ENCODE measurements at places on chromosomes 6 and 20.

DNA sequence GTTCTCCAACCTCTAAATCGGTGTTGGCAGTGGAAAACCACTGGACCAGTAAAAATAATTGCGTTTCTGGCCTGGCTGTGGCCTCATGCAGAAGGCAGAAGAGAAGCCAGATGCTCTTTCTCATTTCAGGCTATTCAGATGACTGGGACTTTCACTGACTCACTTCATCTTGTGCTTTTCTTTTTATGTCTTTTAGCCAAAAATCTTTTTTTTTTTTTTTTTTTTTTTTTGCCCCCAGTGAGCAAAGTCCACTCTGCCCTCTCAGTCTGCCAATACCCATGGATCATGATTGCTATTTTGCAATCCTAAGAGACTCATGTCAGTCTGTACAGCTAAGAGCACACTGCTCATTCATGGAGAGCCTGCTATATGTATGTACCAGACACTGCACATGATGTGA lies 962.5 kb downstream of the KIF16B start:
- DNase-seq = no peak

- DNase-seq = no peak
Observed at GRCh38 chr20:48669946-48670605, 157.7 kb downstream of the PREX1 start.

DNA sequence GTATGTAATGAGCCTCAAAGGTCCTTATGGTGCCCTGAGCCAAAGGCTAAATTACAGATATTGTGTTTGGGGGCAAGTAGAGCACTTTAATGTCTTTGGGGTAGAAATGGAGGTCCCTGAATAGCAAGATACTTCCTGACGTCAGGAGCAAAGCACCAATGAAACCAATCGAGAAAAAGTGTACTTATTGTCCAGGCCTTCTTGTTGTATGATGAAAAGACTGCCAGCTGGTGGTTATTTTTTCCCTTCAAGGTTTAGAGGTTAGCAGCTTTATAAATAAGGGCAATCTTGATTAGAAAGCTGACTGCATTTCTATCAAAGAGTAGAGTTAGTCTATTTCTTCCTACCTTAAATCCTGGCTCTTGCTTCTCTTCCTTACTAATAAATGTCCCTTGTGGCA lies 76.1 kb upstream of the HSF2 start:
- DNase-seq = no peak

DNA sequence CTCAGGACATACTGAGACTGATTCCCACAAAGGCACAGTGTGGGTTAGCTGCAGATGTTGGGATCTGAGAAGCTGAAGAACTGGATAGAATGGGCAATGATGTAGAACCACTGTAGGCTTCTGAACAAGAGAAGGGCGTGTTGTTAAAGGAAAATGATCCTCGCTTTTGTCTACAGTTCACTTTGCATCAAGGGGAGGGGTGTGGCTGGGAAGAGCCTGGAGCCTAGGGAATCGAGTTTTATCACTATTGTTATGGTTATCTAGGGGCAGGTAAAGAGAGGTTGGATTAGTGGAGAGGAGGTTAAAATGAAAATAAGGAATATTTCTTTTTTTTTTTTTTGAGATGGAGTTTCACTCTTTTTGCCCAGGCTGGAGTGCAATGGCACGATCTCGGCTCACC lies 768.1 kb downstream of the KIF16B start:
- DNase-seq = no peak

DNA sequence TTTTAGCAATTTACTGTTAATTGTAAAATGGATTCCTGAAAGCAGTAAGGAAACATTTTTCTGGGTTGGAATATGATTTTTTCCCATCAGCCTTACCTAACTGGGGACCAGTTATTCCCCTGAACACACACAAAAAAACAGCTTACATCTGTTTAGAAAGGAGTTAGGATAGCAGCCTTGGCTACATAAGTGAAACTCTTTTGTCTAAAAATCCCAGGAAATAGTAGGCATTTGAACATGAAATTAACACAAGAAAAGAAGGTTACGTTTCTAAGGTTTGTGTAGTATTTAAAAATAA lies 696.2 kb upstream of the MARCKS start:
- no peak for DNase-seq

- no peak for DNase-seq
Observed at GRCh38 chr6:44339301-44339700, 3.1 kb upstream of the SPATS1 start.

DNA sequence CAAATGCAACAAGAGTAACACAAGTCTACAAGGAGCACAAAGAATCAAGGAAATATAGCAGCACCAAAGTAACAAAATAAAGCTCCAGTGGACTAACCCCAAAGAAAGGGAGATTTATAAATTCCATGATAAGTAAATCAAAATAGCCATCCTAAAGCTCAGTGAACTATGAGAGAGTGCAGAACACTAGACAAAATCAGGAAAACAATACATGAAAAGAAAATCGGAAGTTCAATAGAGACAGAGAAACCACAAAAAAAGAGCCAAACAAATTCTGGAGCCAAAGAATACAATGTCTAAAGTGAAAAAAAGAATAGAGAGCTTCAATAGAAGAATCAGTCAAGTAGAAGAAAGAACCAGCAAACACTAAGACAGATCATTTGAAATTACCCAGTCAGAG lies 247.3 kb upstream of the TENT5A start:
- DNase-seq = no peak

- no peak for DNase-seq
Observed at GRCh38 chr6:153392156-153392555, 261.1 kb upstream of the RGS17 start.

- no peak for DNase-seq
Observed at GRCh38 chr6:137820425-137820824, 46.6 kb upstream of the TNFAIP3 start.

GRCh38 chr6:7763881-7764280 lies 38.0 kb downstream of the BMP6 start:
- DNase-seq = no peak

- DNase-seq = no peak
Observed at GRCh38 chr6:54525731-54526130, 217.5 kb downstream of the TINAG start.

DNA sequence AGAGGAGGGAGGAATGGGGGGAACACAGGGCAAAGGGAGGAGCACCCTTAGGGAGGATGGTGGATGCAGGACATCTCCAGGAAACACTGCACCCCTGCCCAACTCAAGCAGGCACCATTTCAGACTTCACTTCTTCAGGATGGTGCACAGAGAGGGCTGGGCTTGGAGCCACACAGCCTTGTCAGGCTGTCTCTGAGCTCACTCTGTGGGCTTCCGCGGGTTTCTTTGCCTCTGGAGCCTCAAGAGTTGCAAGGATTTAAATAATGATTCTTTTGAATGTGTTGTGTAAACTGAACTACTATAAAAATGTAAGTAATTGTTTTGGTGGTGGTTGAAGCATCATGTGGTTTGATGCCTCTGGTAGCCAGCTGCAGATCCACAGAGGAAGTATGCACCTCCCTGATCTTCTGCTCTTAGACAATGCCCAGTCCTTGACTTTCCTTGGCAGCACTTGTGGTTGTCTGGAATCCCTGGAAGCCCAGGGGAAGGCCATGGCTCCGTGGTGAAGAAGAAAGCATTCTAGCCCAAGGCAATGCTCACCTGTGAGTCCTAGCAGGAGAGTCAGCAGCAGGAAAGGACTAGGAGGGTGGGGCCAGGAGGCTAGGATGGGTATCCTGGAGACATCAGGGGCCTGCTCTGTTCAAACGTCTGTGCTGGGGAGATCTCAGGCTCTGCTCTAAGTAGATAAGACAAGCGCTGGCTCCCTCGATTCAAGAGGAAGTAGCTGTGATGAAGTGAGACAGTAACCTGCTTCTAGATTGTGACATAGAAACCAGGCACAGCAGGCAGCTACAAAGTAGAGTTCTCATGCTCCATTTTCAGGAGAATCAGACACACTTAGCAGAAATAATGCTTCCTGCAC lies 50.2 kb upstream of the SIRPG start:
- DNase-seq = no peak

DNA sequence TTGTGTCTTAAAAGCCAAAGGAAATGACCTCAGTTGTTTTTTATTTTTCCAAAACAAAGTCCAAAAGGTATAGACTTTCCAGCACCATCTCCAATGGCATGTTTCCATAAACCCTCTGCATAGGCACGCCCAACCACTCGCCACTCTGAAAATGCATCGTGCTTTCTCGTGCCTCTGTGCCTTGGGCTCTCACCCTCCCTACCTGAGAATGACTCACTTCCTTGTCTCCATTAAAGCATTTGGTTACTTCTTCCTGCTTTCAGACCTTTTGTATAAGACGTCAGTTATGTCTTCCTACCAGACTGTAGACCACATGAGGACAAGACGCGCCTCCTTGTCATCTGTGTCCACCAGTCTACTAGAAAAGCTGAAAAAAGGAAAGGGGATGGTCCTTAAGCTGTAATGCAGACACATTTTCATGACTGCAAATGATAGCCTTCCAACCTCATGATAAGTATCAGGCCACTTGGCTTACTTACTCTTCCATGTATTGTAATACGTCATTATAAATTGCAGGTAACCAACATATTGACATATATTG lies 61.2 kb upstream of the CDYL start:
- DNase-seq = no peak

- DNase-seq = no peak
Observed at GRCh38 chr6:119738425-119738824, 388.9 kb upstream of the MAN1A1 start.

GRCh38 chr6:104506429-104506828 lies 353.3 kb downstream of the HACE1 start:
- DNase-seq = no peak

GRCh38 chr6:73565767-73566485 lies 45.1 kb upstream of the EEF1A1 start:
- no peak for DNase-seq

DNA sequence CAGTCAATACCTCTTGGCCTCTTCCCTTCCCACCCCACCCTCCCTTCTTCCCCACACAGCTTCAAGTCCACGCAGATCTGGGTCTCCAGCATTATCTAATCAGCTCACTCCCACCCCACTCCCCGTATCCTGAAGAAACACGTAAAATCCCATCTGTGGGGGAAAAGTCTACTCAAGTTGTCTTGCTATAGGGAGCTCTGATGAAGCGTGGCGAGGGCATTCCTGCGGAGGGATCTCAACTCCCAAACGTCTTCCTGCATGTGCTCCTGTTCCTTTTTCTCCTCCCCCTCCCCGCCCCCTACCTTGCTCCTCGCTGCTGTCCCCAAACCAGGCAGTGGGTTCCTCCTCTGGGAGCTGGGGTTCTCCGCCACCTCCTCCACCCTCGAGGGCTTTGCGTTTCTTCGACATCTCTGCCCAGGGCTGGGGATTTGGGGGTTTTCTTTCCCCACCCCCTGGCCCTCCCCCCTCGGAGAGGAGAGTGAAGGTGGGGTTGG lies 181.8 kb downstream of the TBXT start:
- no peak for DNase-seq

DNA sequence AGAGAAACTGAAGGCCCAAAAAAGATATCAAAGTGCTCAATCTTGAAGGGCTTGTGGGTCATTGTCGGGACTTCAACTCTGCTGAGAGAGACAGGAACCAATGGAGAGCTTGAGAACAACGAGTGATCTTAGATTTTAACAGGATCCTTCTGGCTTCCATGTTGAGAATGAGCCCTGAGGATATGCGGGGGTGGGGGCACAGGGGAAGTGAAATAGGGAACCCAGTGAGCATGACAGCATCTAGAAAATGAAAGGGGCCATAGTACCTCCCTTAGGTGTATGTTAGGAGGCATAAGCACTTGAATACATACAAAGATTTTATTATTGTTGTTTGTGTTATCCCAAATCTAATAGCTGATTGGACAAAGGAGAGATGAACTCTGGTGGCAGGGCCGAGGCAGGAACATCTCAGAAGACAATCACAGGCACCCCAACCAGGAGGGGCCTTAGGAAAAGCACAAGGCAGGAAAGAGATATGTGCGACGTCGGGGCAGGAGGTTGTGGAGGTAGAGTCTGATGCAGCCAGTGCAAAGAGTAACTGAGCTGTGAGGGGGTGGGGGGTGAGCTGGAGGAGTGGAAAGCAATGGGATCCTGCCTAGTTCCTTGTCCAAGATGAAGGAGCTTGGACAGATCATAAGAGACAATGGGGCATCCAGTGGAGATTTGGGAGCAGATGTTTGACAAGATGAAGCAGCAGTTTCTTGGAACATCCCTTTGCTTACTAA lies 10.4 kb downstream of the TGM6 start:
- no peak for DNase-seq

DNA sequence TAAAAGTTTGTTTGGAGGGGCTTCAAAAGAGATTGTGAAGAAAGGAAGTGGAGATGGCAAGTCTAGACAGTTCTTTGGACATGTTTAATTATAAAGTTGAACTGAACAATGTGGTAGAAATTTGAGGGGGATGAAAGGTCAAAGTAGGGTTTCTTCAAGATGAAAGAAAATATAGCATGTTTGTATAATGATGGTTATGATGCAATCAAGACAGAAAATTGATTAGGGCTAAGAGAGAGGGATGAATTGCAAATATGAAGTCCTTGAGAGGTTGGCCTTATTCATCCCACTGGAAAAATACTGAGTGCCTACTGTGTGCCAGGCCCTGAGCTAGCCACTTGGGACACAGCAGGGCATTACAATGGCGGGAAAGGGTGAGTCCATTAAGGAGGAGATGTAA lies 37.6 kb downstream of the NHSL1 start:
- no peak for DNase-seq

DNA sequence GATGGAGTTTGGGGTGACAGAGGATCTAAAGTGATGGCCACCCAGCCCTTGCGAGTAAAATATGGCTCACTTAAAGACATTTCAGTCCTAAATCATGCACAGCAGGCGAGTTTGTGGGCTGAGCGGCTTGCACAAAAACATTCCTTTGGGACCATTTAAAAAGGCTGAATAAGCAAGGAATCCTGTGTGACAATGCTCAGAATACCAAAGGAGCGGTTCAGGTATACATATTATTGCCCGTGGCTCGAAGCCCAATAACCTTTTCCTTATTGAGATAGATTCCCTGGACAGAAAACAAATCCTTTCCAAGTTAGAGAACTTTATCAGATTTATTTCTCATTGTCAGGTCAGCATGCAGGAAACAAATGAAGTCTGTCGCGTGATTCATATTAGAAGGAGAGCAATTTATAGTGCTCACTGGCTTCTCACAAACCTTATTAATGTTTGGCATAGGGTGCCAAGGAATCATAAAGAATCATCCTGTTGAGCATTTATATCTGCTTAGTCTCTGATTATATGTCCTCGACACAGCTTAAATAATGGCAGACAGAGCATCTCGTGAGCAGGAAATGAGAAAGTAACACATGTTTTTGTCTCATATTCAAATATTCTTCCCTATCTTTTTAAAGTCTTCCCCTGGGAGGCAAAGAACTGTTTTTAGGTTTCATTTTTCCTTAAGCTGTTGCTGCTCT lies 121.3 kb downstream of the TRMT11 start:
- DNase-seq = no peak

DNA sequence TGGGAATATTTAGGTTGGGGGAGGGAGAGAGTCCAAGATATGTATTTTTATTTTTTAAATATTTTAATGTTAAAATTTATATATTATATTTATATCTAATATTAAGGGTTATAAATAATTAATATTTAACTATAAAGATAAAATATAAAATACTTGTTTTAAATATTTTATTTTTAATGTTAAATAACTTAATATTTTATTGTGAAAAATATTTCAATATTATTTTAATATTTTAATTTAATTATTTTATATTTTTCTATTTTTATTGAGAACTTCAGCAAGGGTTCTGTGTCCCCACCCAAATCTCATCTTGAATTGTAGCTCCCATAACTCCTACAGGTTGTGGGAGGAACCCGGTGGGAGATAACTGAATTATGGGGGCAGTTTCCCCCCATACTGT lies 34.0 kb downstream of the PERP start:
- DNase-seq = no peak

- DNase-seq = no peak
Observed at GRCh38 chr20:32201977-32202363, 5.6 kb downstream of the PLAGL2 start.

GRCh38 chr6:73823046-73823735 lies 127.2 kb downstream of the CD109 start:
- no peak for DNase-seq

Measured in AG09319 (cell line).